ENCODE measurements at places on chromosomes 2 and 18. TPM values are rescaled to one million over a fixed set of nuclear protein-coding genes. Genes with fewer than 3 reads are reported as not detected.

The MPP4 gene
- total RNA-seq, result not detected

The MYOM1 gene
- total RNA-seq, result 9.1 TPM

The CREG2 gene
- 0.19 TPM for total RNA-seq

The ABCG5 gene
- total RNA-seq, result not detected

The DNAH7 gene
- 27.1 TPM for total RNA-seq

The TDRD15 gene
- total RNA-seq, result 8.4 TPM

DNA sequence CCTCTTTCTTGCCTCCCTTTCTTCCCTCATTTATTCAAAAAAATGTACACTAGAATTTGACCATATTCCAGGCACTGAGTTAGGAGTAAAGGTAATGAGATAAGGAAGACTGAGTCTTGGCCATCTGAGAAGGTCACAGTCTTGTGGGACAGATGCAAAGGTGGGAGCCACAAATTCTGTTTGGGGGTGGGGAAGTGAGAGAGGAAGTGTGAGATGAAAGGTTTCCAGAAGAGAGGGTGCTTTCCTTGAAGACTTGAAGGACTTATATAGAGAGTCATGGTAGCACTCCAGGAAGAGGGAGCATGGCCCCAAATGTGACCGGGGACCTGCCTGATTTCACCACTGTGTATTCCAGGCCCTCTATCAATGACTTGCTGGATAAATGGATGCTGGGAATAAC is 320.6 kb downstream of the LPIN1 start:
- H3K27me3 ChIP-seq, result no peaks in the 10 kb centered on the region
- no peaks in the 10 kb centered on the region for H3K36me3 ChIP-seq
- H3K27ac ChIP-seq, result no peak overlapping the region
- no peak overlapping the region for H3K4me3 ChIP-seq
- no peak for DNase-seq

- no peaks in the 10 kb centered on the region for H3K36me3 ChIP-seq
- DNase-seq, result no peak
- no peak overlapping the region for H3K27ac ChIP-seq
- H3K4me3 ChIP-seq, result no peak overlapping the region
- no peaks in the 10 kb centered on the region for H3K4me1 ChIP-seq
Observed at GRCh38 chr2:186431306-186431705, 54.8 kb upstream of the ZC3H15 start.

- no peak overlapping the region for H3K4me3 ChIP-seq
- no peak for DNase-seq
- no peaks in the 10 kb centered on the region for H3K4me1 ChIP-seq
- no peak overlapping the region for H3K27ac ChIP-seq
- H3K36me3 ChIP-seq, result no peaks in the 10 kb centered on the region
- H3K27me3 ChIP-seq, result no peaks in the 10 kb centered on the region
Observed at GRCh38 chr18:74694436-74694835, 96.8 kb downstream of the ZNF407 start.

- no peaks in the 10 kb centered on the region for H3K4me1 ChIP-seq
- DNase-seq, result no peak
- no peak overlapping the region for H3K27ac ChIP-seq
- no peaks in the 10 kb centered on the region for H3K27me3 ChIP-seq
- H3K36me3 ChIP-seq, result no peaks in the 10 kb centered on the region
Observed at GRCh38 chr2:33532966-33533365, 56.5 kb downstream of the RASGRP3 start.

DNA sequence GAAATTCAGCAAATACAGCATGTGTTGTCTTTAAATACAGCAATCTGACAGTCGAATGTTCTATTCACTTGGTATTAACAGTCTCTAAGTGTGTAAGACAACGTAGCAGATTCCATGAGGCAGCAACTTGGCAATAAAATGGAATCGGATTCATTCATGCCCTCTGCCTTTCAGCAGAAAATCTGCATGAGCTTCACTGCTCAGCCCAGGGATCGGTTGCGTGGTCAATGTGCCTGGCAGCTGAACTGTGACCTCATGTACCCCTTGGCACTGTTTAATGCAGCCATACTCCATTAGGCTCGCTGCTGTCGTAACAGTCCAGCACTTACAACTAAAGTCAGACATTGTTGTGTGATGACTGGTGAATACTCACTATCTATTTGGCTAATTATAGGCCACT is 17.7 kb upstream of the RGPD4 start:
- DNase-seq, result no peak
- no peaks in the 10 kb centered on the region for H3K36me3 ChIP-seq
- H3K27me3 ChIP-seq, result no peaks in the 10 kb centered on the region
- H3K4me1 ChIP-seq, result no peaks in the 10 kb centered on the region
- no peak overlapping the region for H3K4me3 ChIP-seq

DNA sequence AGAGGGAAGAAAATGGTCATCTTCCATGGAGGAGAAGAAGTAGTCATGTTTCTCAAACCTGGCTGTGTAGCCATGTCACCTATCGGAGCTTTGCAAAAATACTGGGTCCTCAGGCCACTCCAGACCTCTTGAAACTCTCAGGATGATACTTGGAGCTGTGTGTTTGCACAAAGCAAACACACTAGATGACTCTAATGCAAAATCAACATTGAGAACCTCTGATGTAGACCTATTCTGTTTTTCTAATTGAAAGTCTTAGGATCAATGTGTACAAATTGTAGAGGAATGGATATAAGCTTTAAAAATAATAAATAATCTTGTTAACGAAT is 444.3 kb downstream of the RND3 start:
- H3K4me1 ChIP-seq, result no peaks in the 10 kb centered on the region
- H3K4me3 ChIP-seq, result no peak overlapping the region
- H3K27ac ChIP-seq, result no peak overlapping the region
- no peaks in the 10 kb centered on the region for H3K36me3 ChIP-seq

DNA sequence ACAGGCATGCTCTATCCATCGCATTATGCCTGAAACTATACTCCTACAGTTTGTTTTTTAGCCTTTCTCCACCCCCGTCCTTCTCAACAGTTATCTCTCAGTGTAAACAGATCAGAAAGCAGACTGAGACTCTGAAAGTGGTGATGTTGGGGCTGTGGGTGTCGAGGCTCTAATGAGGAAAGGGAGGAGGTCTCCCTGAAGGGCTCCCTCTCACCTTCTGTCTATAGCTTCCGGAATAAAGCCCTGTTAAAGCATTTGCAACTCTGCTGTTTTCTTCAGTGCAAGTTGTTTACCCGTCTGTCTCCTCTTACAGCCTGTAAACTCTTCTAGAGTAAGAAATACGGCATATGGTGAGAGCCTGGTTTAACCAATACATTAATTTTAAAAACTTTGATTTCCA is 136.7 kb upstream of the SYT4 start:
- H3K4me1 ChIP-seq, result no peaks in the 10 kb centered on the region
- H3K4me3 ChIP-seq, result no peak overlapping the region
- no peaks in the 10 kb centered on the region for H3K27me3 ChIP-seq
- DNase-seq, result no peak
- H3K36me3 ChIP-seq, result no peaks in the 10 kb centered on the region

- no peak for DNase-seq
- H3K4me3 ChIP-seq, result no peak overlapping the region
- H3K27me3 ChIP-seq, result no peaks in the 10 kb centered on the region
- peaks cover 6% of the 10 kb centered on the region for H3K4me1 ChIP-seq
- H3K27ac ChIP-seq, result no peak overlapping the region
Observed at GRCh38 chr2:27162151-27163121, 13.6 kb downstream of the TCF23 start.

DNA sequence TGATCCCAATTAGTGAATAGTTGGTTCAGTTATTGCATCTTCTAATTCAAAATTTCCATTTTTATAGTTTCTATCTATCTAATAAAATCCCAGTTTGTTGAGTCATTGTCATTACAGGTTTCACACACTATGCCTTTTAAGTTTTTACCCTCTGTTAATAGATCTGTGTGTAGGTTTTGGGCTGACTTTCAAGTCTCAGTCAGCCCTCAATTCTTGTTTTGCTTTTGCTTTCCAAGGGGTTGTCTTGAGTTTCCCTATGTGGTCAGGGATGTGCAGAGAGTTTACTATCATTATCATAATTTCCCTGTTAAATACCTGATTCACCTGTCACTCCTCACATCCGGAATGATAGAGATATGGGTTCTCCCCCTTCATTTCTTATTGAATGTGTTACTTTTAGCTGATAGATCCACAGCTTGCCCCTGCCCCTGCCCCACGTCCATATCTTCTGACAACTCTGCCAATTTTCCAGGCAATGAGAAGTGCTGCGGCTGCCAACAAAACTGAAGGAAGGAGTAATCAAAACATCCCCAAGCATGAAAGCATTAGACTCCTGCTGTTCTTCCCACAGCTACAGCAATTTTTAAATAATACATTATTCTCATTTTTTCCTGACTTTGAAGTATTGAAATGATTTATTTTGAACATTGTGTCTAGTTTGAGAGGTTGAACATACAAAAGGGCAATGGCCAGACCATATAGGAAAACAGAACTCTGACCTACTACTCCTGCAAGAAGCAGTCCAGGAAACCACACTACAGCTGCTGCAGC is 1064.8 kb downstream of the SUCLG1 start:
- no peak overlapping the region for H3K4me3 ChIP-seq
- H3K27me3 ChIP-seq, result no peaks in the 10 kb centered on the region
- H3K27ac ChIP-seq, result no peak overlapping the region

DNA sequence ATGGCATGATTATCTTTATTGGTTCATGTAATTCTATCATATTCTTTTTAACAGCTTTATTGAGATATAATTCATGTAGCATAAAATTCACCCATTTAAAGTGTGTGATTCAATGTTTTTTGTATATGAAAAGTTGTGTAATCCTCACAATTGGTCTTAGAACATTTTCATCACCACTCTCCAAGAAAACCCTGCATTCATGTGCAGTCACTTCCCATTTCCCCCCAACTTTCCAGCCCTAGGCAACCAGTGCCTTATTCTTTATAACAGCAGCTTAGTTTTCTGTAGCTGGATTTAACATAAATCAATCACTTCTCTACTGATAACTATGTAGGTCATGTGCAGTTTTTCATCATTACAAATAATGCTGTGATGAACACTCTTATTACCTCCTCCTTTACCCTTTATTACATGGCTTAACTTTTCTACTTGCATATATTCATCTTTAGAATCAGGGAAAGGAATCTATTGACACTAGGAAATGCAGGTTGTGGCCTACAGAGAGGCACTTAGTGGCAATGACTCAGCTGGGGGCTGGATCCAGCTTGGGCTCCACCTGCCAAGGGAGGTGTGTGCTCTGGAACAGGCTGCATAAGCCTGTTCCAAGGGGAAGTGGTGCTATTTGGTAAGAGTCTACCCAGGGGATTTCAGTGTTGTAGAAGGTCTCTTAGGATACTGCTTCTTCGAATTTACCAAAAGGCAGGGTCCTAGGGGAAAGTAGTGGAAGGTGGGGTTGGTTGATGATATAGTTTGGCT is 89.1 kb downstream of the ETAA1 start:
- no peak for DNase-seq
- H3K27me3 ChIP-seq, result no peaks in the 10 kb centered on the region
- H3K36me3 ChIP-seq, result no peaks in the 10 kb centered on the region
- no peaks in the 10 kb centered on the region for H3K4me1 ChIP-seq

DNA sequence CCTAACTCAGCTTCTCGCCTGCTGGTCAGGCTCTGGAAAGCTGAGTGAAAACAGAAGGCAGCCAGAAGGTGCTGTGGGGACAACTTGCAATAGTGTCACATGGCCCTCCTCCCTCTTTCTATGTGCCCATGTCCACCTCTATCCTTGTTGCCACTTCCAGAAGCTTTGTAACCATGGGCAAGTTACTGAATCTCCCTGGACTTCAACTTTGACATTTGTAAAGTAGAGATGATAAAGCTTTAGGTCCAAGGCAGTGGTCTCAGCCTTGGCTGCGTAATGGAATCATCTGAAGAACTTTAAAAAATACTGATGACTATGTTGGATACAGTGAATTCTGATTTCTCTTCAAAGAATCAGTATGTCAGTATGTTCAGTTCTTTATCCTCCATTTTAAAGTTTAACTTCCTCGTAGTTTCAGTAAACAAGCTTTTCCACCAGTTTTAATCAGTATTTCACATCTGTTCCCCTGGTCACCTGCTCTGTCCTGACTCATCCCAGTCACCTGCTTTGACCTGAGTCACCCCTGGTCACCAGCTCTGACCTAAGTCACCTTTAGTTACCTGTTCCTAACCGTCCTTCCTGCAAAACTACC is 245.2 kb upstream of the STON1 start:
- H3K27ac ChIP-seq, result no peak overlapping the region
- no peaks in the 10 kb centered on the region for H3K36me3 ChIP-seq
- H3K4me3 ChIP-seq, result no peak overlapping the region
- H3K27me3 ChIP-seq, result no peaks in the 10 kb centered on the region

DNA sequence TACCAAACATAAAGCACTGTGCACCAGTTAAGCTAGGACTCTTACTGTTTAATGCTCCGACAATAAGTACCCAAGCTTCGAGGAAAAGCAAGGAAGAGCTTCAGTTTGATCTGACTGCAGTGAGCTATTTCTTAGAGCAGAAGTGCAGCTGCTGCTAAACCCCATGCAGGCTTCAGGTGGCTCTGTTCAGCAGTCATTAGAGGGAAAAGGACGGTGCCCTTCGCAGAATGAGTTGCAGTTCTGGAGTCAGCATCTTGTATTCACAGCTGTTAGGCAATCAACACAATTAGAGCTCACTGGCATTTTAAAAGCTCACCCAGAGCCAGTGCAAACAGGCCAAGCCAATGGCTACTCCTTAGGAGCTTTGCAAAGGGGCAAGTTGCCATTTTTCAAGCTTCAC is 1.5 kb upstream of the CERKL start:
- H3K4me3 ChIP-seq, result no peak overlapping the region
- DNase-seq, result no peak
- peaks cover 9% of the 10 kb centered on the region for H3K4me1 ChIP-seq
- no peaks in the 10 kb centered on the region for H3K36me3 ChIP-seq
- no peaks in the 10 kb centered on the region for H3K27me3 ChIP-seq
- H3K27ac ChIP-seq, result no peak overlapping the region

DNA sequence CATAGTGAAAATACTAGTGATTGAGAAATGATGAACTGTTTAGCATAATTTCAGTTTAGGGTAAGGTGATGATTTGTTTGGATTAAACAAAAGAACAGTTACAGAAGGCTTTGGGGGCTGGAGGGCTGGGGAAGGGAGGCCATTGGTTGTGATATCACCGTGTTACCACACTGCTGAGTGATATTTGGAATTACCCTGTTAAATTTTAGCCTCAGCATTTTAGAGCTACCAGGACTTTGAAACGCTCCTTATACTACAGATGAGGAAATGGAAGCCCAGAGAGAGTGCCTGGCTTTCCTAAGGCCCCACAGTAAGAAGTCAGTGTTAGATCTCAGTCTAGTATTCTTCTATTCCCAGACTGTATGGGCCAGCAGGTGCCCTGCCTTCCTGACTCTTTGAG is 15.6 kb downstream of the ARHGEF33 start:
- no peaks in the 10 kb centered on the region for H3K4me1 ChIP-seq
- H3K36me3 ChIP-seq, result no peaks in the 10 kb centered on the region
- no peak overlapping the region for H3K4me3 ChIP-seq
- no peak overlapping the region for H3K27ac ChIP-seq

Data from testis (tissue), 5 donors.